ENCODE measurements at places on chromosomes 7 and 10.

- DNase-seq: no peak
These were observed 1358.7 kb upstream of the SORCS1 start for GRCh38 chr10:108523016-108523800.

DNA sequence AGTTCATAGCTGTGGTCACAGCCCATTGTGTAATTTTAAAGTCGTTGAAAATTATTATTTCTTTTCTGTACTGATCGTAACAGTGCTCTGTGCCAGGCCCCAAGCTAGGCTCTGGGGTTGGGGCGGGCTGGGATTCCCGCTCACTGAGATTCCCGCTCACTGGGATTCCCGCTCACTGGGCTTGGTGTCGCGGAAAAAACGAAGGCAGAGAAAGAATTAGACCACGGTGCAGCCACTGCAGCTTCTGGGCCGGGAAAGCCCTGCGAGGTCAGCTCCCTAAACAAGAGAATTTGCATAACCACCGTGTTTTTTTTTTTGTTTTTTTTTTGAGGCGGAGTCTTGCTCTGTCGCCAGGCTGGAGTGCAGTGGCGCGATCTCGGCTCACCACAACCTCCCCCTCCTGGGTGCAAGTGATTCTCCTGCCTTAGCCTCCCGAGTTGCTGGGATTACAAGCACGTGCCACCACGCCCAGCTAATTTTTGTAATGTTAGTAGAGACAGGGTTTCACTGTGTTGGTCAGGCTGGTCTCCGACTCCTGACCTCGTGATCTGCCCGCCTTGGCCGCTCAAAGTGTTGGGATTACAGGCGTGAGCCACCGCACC is 31.2 kb downstream of the FOXK1 start:
- no peak for DNase-seq

DNA sequence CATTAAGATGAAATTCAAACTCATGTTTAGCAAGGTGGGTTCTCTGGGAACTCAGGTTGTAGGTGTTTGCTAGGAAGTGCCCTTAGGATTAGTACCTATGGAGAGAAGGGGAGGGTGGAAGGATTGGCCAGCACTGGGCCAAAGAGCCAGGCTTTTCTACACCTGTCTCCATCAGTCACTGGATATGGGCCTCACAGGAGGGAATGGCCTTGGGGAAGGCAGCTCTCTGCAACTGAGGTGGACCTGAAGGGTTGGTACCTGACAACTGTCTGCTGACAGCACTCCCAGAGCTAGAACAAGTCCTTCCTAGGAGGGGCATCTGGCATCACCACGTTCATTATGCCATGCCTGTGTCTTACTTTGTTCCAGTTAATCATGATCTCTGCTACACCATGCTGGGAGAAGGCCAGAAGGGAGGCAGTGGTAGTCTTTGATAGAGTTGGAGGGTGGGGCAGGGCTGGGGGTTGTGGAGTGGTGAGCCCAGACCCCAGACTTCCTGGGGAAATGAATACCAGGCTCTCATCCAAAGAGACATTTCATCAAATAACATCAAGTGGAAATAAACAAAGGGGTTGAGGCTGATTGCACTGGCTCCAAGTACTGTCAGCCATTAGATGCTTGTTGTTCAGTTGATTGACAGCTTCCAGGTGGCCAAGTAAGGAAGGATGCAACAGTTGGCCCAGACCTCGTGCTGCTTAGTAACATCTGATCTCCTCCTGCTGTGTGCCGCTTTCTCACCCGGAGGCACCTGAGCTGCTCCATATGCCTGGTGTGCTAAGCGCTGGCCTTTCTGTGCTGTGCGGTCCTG is 70.6 kb upstream of the PIK3CG start:
- no peak for DNase-seq

- no peak for DNase-seq
These were observed 101.6 kb upstream of the PPIF start for GRCh38 chr10:79245539-79246208.

- DNase-seq: peak; percentile 7
These were observed 356.6 kb upstream of the ZMIZ1 start for GRCh38 chr10:78712147-78712546.

GRCh38 chr10:130455791-130456190 is 319.6 kb downstream of the GLRX3 start:
- no peak for DNase-seq
